ENCODE measurements at places on chromosomes 6 and 20. TPM values are rescaled to one million over a fixed set of nuclear protein-coding genes. Genes with fewer than 3 reads are reported as not detected.

COL20A1 gene
- total RNA-seq, result 2.0 TPM

DNA sequence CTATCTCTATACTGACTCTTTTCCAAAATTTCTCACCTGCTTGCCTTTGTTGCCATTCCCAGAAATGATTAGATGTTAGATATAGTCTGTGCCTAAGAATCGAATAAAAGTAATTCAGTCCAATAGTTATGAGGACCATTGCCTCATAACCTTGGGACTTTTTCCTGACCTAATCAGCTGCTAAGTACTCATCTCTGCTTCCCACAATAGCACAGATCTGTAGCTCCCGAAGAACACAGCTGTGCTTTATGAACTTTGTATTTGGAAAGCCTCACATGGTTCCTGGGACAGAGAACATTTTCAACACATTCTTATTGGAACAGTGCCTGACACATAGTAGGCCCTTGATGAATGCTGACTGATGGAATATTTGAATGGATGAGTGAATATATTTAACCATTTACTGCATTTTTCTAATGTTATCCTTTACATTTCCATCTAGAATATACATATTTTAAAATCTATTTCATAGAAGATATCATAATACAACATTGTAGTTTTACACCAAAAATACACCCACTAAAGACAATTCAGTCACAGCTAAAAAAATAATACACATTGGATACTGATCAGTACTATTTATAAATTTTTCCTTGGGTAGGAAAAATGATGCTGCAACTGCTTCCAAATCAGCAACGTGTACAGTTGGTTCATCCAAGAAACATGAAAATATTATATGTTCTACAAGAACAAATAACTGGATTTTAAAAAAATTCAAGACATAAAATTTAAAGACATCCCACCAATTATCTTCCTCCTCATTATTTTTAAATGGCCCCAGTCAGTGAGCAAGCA lies 53.9 kb downstream of the HS3ST5 start:
- DNase-seq, result no peak

DNA sequence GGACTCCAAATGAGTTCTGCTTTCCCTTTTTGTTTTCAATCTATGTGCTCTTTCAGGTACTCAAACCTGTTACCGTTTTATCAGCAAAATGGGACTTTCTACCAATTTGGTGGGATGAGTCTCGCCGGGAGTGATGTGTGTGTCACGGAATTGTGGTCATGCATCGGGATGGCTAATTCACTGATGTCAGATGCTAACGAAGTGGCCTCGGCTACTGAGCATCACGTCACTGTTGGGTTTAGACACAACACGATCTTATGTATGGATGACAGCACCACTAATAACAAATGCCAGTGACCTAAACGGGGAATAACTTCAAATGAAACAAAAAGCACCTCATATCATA lies 1.6 kb upstream of the PCK1 start:
- no peak for DNase-seq

GRCh38 chr6:128606611-128607010 lies 86.2 kb upstream of the PTPRK start:
- DNase-seq, result no peak

DNA sequence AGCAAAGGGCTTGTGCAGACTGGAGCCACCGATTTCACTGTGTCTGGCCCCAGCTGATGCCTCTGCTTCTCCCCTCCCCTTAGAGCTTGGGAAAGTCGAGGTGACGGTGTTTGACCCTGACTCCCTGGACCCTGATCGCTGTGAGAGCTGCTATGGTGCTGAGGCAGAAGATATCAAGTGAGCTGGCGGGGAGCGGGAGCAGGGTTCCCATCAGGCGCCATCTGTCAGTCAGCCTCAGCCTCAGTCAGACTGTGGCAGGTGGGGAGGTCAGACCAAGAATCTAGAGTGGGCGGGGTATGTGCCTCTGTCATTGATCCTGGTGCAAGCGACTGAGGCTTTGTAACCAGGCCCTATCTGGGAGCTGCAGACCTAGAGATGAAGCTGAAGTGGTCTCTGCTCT lies 5.5 kb downstream of the ERGIC3 start:
- DNase-seq, result no peak

- DNase-seq, result no peak
These were observed 21.0 kb downstream of the KIF13A start for GRCh38 chr6:17966451-17966850.

DNA sequence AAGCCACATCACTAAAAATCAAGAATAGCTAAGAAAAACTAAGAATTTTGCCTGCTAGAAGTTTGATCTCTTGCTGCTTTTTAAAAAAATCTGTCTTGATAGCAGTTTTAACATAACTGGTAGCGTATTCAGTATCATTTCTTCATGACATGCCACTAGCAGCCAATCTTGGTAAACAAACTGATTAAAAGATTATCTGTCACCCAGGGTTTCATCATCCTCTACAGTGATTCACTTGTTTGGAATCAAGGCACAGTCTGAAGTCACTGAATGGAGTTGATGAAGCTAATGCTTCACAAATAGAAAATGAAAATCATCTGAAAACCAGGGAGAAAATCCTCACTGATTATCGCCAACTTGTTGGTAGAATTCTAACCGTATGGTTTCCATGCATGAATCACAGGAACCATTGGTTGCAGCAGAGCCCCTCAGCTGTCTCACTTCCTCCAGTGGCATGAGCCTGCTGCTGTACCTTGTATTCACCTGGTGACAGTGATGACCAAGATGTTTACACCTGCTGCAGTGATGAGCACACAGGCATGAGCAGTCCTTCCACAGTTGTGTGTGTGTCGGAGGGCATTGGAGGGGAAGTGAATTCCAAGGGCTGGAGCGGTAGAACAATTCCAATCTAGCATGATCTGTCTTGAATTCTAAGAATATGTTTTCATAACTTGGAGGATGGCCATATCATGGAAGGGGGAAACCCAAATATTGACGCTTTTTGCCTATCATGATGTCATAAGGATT lies 275.0 kb downstream of the KHDC1L start:
- DNase-seq, result no peak

All from skin of body (tissue), 3 donors.